ENCODE measurements at places on chromosomes 13 and 19.

DNA sequence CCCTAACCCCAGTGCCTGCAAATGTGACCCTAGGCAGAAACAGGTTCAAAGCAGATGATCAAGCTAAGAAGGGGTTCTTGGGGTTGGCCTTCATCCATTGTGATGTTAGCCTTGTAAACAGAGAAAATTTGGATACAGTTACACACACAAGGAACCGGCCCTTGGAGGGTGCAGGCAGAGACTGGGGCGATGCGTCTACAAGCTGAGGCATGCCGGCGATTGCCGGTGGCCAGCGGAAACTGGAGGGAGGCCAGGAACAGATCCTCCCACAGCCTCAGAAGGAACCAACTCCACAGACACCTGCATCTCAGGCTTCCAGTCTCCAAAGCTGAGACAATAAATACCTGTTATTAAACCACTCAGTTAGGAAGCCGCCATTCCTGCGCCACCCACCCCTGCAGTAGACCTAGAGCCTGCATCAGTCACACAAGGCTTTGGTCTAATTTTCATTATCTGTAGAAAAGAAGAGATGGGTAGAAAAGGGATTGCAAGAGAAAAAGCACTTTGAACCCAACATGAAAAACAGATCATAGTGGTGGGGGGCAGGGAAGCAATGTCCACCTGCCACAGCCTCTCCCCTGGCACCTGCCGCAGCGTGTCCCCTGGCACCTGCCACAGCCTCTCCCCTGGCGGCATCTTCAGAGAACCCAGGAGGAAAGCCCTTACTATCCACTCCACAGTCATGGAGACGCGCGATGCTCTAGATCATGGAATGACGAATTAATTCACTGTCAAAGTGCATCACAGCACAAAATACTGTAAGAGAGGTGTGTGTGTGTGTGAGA, 119.7 kb upstream of the SOX1 start:
- peak; percentile 25 for ATAC-seq

GRCh38 chr19:45163156-45163555, 2.4 kb upstream of the NKPD1 start:
- ATAC-seq: peak; percentile 6

- no peak for ATAC-seq
Observed at GRCh38 chr19:35993923-35994598, 927 bp upstream of the SDHAF1 start.

DNA sequence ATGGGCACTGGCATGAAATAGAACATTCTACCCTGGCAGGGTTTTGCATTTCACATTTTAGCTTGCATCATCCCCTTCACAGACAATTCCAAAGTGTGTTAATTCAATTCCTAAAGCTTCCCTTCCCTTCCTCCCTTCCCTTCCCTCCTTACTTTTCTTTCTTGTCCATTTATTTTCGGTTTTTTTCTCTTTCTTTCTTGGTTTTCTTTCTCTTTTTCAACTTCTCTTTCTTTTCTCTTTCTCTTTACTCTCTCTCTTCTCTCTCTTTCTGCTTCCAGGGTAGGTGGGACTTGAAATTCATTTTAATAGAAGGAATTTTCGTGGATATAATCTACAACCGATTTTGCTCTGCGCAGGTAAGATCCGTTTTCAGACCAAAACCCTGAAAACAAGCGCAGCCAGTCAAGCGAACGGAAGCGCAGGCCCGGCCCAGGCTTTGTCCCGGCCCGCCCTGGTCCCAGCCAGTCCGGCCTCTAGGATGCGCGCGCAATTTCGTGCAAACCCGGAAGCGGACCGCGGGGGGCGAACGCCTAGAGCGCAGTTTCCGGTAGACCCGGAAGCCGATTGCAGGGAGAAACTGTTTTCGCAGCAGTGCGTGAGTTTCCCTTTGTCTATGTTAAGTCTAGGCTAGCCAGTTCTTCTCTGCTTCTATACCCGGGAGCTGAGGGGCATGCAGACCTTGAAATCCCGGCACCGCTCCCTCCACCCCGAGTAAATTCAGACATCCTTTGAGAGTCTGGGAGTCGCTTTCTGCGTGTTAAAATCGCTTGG, at the start of gene ZNF528:
ZNF528 (plus strand) TSS at position 540 of the 771 bp plus-strand sequence. CDS start 4,165 bp downstream, outside the sequence.
- ATAC-seq: peak; percentile 100

GRCh38 chr19:39568604-39569003, 28.6 kb upstream of the EID2 start:
- no peak for ATAC-seq

- no peak for ATAC-seq
Observed at GRCh38 chr13:30725326-30726085, 9.8 kb upstream of the ALOX5AP start.

GRCh38 chr13:93225610-93226009, 997 bp upstream of the GPC6 start:
- no peak for ATAC-seq

GRCh38 chr19:48752496-48753365, at the start of gene FUT1:
Gene FUT1, minus strand, starts transcription at chr19:48752641. Its CDS starts 1,360 bp downstream, at chr19:48751281.
- peak; percentile 89 for ATAC-seq

DNA sequence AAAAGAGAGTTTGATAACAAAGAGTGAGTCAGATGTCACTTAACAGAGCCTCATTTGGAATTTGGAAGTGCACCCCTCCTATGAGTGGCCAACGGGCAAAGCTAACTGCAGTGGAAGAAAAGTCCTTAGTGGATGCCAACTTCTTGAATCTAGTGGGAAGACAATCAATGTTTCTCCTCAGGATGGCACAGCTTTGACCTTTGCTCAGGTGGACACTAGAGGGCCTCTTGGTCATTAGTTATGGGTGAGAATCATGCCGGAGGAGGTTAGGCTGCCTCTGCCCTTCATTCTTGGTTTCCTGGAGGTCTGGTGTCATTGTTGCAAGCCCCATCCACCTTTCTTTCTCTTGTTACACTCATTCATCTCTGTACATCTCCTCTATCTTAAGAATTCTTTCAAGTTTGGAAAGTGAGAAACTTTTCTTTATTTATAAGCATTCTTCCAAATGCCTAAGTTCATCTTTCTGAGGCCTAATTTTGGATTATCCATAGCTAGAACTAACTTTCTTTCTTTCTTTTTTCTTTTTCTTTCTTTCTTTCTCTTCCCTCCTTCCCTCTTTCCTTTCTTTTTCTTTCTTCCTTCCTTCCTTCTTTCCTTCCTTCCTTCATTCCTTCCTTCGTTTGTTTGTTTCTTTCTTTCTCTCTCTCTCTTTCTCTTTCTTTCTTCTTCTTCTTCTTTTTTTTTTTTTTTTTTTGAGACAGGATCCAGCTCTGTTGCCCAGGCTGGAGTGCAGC, 327.2 kb upstream of the TSHZ3 start:
- ATAC-seq: no peak

DNA sequence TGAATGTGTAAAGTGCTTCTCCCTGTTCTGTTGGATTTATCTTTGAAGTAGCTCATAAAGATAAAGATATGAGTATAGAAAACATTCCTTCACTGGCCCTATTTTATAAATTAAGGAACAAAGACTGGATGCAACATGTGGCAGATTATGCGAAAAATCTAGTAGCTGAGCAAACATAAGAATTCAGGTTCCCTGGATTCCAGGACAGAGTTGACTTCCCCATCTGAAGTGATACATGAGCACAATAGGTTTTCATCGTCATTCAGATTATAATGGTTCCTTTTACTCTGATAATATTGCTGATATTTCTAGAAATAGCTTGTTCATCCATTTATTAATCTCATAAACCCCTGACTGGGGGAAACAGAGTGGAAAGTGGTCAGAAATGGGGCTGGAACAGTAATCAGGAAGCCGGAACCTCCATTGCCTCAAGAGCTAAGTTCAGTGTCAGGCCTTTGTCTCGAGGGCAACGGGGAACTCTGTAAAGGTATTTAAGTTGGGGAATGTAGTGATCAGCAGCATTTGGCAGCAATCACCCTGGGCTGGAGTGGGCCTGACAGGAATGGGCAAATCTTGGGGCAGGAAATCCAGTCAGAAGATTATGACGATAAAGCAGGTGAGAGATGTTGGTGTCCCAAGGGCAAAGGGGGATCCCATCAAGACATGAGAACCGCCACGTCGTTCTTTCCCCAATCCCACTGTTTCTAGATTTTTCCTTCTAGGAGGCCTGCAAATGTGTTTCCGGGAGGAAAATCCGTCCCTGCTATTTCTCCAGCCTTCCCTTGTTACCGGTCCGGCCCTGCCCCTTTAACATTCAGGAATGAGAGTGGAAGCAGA, 232.5 kb upstream of the SERP2 start:
- no peak for ATAC-seq

DNA sequence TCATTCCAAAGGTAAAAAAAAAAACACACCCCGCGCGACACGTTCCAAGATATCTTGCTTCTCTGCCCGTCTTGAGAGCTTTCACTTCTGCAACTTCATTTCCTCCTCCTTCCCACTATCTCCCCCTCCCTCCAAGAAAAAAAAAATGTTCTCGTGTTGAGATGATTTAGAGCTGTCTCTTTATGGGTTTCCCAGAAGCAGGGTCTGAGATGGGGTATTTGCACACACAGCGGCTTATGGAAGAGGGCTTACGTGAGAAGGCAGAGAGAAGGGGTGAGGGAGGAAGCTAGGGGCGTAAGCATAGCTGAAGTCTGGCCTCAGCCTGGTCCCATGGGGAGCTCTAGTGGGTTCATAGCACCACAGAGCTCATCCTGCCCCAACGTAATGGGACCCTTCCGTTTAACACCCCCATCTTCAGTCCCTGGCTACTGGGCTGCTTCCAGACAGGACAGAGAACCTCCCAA, 31.3 kb upstream of the USE1 start:
- ATAC-seq: peak; percentile 26

DNA sequence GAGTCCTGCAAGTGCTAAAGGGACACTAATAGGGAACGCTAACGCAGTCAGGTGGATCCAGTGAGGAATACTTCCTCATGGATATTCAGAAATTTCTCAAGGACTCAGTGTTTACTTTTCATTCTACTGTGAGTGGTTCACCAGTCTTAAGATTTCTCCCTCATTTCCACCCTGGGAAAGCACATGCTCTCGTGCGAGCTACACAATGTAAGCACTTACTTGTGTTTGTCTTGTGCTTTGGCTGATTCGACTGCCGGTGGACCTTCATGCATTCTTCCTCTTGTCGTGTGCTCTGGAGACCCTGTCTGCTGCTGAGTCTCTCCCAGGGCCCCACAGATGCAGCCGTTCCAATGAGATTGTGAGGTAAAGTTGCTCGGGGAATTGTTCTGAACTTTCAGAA, 180.1 kb downstream of the NUFIP1 start:
- no peak for ATAC-seq

- no peak for ATAC-seq
Observed at GRCh38 chr13:79703772-79704171, 222.8 kb downstream of the NDFIP2 start.

DNA sequence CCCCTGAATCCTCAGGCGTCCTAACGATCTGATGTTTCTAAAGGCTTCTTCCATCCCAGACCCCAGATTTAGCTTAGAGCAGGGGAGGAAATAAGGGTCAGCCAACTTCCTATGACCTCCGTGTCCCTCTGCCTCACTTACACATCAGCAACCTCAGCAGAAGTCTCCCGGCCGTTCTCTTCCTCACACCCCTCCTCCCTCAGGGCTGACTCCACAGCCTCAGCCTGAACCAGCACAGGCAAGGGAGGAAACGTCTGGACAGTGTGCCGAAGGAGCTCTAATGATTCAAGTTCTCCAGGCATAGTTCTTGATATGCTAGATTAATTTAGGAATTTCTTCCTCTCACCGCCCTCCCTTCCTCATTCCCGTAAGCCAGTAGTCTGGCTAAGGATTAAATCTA, 121.4 kb downstream of the NUFIP1 start:
- peak; percentile 33 for ATAC-seq

GRCh38 chr19:18608102-18608804, 1.7 kb upstream of the CRLF1 start:
- ATAC-seq: no peak

DNA sequence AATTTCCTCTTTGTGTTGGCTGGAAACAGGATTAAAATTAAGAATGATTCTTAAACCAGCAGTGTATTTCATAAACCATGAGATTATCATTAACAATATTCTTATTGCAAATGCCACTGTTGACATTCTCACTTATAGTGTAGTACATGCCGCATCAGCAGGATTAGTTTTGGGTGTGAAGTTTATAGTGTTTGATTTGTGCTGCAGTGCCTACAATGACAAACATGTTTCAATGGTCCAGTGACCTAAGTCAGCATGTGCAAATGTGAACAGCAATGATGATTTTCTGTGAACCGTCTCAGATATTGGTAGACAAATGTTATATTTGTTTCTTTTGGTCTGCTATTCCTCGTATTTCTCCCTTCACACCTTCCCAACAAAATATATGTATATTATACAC, 49.8 kb upstream of the TDRD3 start:
- peak; percentile 44 for ATAC-seq

- peak; percentile 94 for ATAC-seq
Observed at GRCh38 chr13:98909016-98909415, 68.8 kb downstream of the DOCK9 start.

DNA sequence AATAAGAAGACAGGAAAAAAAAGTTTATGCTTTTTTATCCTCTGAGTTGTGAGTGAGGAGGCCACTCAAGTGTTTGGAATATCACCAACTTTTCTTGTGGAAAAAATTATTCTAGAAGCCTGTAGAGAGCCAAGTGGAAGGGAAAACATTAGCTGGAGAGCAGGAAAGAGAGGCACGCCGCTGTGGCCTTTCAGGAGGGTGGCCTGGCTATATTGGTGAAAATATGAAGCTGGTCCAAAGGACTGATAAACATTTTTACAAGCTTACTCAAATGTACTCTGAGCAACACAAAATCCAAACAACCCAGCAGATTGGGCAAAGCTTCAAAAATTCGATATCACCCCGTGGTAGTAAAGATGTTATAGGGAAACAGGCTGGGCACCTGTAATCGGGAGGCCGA, 2.3 kb upstream of the EIF3G start:
- ATAC-seq: no peak

- ATAC-seq: peak; percentile 73
Observed at GRCh38 chr19:19372656-19373416, 32.6 kb upstream of the GATAD2A start.

DNA sequence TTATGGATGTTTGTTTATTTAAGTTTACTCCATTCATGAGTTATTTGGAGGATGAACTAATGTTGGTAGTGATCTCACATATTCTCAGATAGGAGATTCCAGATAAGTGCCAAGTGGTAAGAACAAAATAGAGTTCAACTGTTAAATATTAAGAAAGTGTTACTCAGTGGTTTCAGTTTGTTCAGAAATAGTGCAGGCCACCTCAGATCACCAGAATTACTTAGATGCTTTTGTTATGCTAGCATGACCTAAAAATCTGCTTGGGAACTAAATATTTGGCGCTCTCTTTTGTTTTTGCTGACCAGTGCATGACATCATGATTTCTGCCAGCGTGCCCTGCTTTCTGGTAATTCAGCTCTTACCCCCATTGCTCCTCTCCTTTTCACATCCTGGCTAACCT, 15.6 kb downstream of the CLDN10 start:
- no peak for ATAC-seq

- ATAC-seq: no peak
Observed at GRCh38 chr19:54586397-54586796, 7.0 kb upstream of the LILRA1 start.

DNA sequence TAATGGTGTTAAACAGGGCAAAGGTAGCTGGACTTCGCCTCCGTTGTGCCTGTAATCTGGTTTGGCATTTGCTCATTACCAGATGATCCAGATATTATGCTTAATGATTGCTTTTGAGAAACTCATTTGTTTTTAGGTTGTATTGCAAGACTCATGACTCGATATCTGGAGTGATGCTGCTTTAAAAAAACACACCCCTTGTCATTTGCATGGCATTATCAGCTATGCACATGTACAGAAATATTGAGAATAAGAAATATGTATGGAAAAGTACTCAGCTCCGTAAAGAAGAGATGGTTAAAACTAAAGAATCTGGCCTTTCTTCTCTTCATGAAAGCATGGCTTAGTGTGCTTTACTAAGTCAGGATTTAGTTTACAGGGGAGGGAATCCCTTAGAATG, 95.0 kb downstream of the ARHGEF7 start:
- ATAC-seq: no peak

- ATAC-seq: peak; percentile 7
Observed at GRCh38 chr13:40338217-40338616, 328.2 kb downstream of the FOXO1 start.

Measured in esophagus mucosa (tissue), 1 donor.